ENCODE measurements at places on chromosomes 3 and 15.

- no peak for DNase-seq
These were observed 300.0 kb downstream of the PTPRG start for GRCh38 chr3:61861410-61861809.

GRCh38 chr3:58323529-58324390 is 8.9 kb upstream of the PXK start:
- DNase-seq, result no peak

- DNase-seq, result no peak
These were observed 74.2 kb upstream of the PROK2 start for GRCh38 chr3:71859123-71859519.

- peak; percentile 40 for DNase-seq
These were observed 28.1 kb downstream of the CPNE4 start for GRCh38 chr3:132006605-132007204.

GRCh38 chr3:113717818-113718217 is 21.4 kb upstream of the USF3 start:
- no peak for DNase-seq

- DNase-seq, result no peak
These were observed 51.6 kb downstream of the WDR76 start for GRCh38 chr15:43878446-43878845.

DNA sequence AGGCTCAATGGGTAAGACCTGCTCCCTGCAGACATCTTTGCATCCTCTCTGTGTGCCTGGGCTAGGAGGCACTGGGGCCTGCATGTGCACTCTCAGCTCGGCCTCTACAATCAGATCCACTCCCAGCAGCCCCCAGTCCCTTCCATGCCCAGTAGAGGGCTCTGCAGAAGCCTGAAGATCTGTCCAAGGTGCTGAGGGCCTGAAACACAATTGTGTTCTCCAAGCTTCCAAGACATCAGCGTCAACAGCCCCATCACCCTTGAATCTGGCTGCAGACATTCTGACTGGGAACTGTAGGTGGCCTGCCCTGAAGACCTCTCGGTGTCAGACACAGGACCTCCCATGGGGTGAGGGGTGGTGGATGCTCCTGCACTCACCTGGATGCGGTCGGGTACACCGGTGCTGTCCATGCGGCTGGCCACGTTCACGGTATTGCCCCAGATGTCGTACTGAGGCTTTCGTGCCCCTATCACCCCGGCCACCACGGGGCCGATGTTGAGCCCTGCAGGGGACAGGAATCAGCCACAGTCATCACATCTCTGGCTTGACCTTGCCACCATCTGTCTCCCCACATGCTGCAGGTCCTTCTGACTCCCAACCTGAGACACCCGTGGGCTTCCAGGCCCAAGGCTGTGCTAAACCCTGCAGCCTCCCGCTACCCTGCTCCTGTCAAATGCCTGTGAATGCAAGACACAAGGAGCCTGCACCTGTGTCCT is 84.7 kb downstream of the SEC22A start:
- peak; percentile 82 for DNase-seq

DNA sequence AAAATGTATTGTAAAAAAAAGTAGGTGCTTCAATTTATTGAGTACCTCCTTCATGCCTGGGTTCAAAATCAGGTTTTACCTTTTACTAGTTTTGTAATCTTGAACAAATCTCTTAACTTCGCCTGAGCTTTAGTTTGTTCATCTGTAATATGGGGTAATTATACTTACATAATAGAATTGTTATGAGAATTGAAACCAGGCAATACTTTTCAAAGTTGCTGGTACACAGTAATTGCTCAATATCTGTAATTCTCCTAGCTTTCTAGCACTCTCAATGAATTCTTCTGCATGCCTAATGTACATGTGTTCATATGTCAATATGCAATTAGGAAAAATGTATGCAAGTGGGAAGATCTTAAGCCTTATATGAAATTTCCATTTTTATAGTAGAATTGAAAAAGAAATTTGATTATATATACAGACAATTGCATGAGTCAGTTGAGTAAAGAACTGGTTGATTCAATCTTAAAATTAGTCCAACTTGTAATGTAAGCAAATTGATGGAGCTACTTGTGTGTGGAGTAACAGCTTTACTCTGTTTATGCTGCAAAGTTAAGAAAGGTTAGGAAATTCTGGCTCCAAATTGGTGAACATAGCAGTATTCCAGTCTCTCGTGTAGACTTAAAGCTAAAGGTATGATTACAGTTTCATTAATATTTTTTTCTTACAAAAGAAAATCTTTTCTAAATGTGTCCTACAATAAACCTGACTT is 4.1 kb downstream of the TNFSF10 start:
- no peak for DNase-seq

DNA sequence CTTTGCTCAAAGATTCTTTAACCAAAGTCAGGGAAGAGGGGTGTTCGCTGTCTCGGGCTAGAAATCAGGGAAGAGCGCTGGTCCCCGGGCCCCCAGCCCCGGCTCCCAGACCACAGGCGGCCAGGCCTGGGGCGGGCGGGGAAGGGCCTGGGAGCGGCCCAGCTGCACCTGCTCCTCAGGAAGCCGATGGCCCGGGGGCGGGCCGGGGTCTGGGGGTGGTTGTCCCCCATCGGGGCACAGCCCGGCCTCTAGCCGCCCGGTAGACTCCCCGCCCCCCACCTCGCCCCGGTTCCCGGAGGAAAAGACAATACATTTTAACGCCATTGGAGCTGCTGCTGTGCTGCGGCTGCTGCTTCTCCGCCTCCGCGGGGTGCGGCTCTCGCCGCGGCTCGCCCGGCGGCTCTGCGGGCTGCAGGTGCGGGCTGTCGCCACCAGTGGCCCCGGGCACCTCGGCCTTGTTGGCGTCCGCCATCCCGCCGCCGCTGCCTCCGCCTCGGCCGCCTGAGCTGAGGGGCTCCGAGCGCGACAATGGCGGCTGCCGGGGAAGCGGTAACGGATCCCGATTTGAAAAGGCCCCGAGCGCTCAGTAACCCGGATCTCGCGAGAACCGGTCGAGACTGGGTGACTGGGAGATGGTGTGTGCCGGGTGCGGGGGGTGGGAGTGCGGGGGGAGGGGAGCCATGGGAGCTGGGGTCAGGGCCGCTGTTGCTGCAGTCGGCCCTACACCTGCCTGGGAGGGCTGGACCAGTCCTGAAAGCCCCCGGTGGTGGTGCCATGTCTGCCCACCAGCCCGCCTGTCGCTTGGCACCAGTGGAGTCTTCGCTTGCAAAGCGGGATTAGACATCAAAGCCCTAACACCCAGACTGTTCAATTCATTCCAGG is at the start of gene MYEF2:
Gene MYEF2, minus strand, starts transcription at position 530 of the 882 bp plus-strand sequence. Its CDS starts 58 bp downstream, at position 472.
- DNase-seq, result peak; percentile 78

GRCh38 chr3:195895078-195895860 is 13.1 kb downstream of the TNK2 start:
- DNase-seq, result peak; percentile 46

DNA sequence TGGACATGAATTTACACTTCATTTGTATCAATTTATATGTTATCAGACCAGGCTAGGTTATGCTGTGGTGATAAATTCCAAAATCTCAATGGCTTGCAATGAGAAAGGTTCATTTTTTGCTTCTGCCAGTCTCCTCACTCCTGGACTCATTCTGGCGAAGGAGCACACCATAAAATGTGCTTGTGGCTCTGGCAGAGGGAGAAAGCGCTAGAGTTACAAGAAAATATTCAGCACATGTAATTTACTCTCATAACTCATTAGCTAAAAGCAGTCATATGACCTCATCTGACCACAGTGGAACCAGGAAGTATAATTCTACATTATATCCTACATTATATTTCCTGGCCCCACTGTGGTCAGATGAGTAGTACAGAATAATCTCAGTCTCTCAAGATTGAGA is 193.8 kb downstream of the BCHE start:
- no peak for DNase-seq

- no peak for DNase-seq
These were observed 30.2 kb upstream of the FURIN start for GRCh38 chr15:90838139-90838538.

GRCh38 chr15:85129881-85130280 is 148.2 kb downstream of the PDE8A start:
- DNase-seq, result no peak

DNA sequence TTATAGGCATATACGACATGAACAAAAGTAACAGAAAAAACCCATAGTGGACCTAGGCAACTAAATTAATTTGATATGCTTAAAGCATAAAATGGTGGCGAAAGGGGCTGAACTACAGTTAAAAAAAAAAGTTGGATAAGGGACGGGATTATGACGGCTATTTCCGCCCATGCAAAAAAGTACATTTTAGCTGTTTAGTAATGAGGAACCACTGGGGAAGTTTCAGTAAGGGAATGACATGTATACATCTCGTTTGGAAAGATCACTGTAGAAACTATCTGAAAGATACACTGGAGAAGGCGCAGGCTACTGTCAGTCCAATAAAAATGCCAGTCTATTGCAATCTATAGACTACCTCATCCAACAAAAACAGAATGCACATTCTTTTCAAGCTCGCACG is 65.6 kb downstream of the ZNF148 start:
- no peak for DNase-seq

DNA sequence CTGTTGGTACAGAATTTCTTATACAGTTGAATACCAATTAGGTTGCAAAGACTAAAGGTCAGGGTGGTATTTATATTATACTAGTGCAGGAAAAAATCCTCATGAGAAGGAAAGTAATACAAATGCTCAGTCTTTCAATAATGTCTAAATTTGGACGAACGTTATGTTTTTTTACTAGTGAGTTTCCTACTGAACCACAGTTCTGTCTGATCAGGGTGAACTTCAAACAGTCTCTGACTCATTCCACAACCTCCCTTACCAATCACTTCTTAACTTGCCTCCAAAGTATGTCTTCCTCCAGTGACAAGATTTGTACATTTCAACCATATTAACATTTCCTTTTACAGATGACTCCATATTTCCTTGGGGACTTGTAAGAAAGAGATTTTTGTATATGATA is 3.4 kb downstream of the TMEM212 start:
- DNase-seq, result no peak

- no peak for DNase-seq
These were observed 324.7 kb downstream of the SOX2 start for GRCh38 chr3:182036382-182036781.

- DNase-seq, result no peak
These were observed 500.5 kb downstream of the TBL1XR1 start for GRCh38 chr3:176696816-176697215.

DNA sequence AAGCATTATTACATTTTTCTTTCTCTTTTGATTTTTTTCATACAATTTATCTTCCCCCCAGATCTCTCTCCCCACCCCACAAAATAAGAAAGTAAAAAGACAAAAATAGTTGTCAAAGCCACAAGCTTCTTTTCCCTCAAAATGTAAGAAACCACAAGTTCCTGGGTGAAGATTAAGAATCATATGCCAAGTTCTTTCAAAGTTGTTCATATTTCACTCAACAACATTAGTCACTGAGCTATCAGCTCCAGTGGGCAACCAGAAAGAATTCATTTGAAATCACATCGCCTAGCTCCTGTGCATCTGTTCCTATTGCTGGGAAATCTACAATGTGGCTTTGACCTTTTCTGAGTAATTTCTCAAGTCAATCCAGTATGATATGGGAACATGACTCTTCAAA is 681.6 kb upstream of the ARPP21 start:
- no peak for DNase-seq

DNA sequence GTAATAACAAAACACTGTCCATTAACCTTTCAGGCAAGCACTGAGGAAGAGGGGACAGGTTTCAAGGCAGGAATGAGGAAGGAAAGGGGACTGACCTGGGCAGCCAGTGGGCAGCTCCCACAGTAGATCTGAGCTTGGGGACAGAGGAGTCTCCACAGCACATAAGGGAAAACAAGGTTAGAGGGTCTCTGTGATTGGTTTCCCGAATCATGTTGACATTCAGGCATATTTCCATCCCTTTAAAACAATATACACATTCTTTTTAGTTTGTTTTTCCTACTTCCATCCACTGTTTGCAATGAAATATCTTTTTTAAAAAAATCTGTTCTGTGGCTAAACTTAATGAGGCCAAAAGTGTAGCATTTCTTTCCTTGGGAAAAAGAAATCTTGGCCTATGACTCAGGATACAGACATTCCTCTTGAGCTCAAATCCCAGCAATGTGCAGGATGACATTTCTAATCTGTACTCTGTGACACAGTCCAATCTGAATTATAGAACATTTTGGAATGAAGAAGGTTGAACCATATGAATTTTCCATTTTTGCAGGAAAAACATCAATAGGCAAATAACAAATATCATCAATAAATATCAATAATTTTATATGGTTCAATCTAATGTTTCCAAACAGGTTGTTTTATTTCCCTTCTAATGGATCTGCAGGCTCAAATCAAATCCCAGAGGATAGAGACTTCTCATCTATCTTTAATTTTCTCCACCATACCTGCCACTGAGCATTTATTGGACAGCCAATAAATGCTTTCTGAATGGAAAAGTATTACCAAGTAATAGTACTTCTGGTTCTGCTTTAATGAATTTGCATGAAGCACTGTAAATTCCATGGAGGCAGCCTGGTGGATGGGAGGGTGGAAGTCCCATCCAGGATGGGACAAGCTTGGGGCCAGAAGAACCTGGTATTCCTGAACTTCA is 54.1 kb downstream of the ITGB5 start:
- no peak for DNase-seq

GRCh38 chr15:48702569-48703236 is 57.2 kb upstream of the FBN1 start:
- DNase-seq, result no peak

DNA sequence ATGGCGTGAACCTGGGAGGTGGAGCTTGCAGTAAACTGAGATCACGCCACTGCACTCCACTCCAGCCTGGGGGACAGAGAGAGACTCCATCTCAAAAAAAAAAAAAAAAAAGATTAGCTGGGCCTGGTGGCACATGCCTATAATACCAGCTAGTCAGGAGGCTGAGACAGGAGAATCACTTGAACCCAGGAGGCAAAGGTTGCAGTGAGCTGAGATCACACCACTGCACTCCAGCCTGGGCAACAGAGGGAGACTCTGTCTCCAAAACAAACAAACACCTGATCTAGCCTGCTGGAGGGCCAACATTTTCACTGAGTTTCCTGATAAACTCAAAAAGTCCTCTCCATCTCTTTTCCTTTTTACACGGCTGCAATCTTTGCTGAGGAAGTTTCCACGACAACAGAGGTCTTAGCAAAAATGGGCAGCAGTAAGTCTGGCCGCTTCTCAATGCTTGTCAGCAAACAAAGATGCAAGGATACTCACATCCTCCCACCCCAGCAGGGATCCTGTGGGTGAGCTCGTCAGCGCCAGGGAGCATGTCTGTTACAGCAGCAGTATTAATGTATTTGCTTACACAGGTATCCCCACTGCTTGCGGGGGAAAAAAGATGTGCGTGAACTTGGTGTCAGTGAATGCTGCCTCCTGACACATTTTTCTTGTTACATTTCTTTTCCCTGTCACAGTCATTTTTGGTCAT is 21.0 kb upstream of the CCDC174 start:
- DNase-seq, result no peak

DNA sequence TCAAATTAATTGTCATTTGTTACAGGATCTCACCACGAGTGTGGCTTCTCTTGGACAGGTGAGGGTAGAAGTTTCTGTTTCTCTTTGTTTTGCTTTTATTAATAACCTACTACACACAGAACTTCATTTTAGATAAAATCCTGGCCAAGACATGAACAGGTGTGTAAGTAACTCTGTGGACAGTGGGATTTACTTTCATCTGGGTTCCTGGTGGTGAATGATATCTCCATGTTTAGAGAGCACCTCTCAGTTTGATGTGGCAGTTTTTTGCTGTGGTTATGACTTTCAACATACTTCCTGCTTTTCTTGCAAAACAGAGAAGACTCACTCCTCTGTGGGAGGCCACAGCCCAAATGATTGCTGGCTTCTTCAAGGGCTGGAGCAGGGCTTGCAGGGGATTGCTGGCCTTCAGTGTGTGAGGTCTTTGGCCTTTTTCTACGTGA is 71.1 kb upstream of the XCR1 start:
- no peak for DNase-seq

- DNase-seq, result no peak
These were observed 66.1 kb downstream of the NOX5 start for GRCh38 chr15:69080295-69081248.

- DNase-seq, result no peak
These were observed 534 bp downstream of the FRMD5 start for GRCh38 chr15:44194323-44195150.
